Naive B cell (primary cell): ENCODE measurements at places on chromosomes 5 and 9.
A peak's percentile ranks its signal among the peaks of the same experiment; 100 is the strongest.

DNA sequence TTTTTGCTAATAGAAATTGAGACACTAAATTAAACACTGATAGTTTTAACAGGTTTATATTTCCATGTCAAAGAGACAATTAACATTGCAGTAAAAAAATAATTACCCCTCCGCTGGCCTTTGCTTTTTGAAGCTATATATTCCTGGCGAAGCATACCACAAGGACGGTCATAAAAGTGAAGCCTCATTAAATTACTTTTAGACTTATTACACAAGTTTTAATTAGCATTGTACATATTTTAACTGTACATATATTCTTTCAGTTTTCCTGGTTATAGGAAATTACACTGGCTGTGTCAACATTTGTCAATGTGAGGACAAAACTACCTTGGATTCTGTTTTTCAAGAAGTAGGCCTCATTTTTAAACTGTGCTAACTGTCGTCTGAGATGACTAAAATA, 1.2 kb downstream of the CDKN2A start:
- H3K36me3 ChIP-seq = peaks cover 7% of the 10 kb centered on the region
- peaks cover 32% of the 10 kb centered on the region for H3K4me1 ChIP-seq
- H3K4me3 ChIP-seq = peak overlapping the region; percentile 99
- no peak for DNase-seq

- no peak overlapping the region for H3K4me3 ChIP-seq
- DNase-seq = no peak
- peaks cover 3% of the 10 kb centered on the region for H3K4me1 ChIP-seq
- H3K36me3 ChIP-seq = no peaks in the 10 kb centered on the region
- H3K27me3 ChIP-seq = no peaks in the 10 kb centered on the region
These were observed 13.2 kb downstream of the GZMK start for GRCh38 chr5:55037046-55037771.

- no peak overlapping the region for H3K4me3 ChIP-seq
- H3K36me3 ChIP-seq = no peaks in the 10 kb centered on the region
- H3K27me3 ChIP-seq = peaks cover 55% of the 10 kb centered on the region
- H3K27ac ChIP-seq = no peak overlapping the region
- no peak for DNase-seq
- peaks cover 11% of the 10 kb centered on the region for H3K4me1 ChIP-seq
These were observed 1.6 kb downstream of the ACSL6 start for GRCh38 chr5:132009706-132010405.

GRCh38 chr5:32827981-32828380, 116.9 kb downstream of the NPR3 start:
- no peak overlapping the region for H3K27ac ChIP-seq
- H3K36me3 ChIP-seq = no peaks in the 10 kb centered on the region
- no peaks in the 10 kb centered on the region for H3K4me1 ChIP-seq
